Neural crest cell (in vitro differentiated cells): ENCODE measurements at places on chromosomes 16 and 17. TPM values are rescaled to one million over a fixed set of nuclear protein-coding genes. Genes with fewer than 3 reads are reported as not detected.

PRKAR1A gene
- total RNA-seq, result 250 and 258 TPM in 2 replicates

- DNase-seq, result no peak
Measured at GRCh38 chr17:59415397-59415796, 83.9 kb downstream of the YPEL2 start.

CCT6B gene
- 2.3 and 2.5 TPM in 2 replicates for total RNA-seq

CCL7 gene
- not detected in 2 replicates for total RNA-seq

DNA sequence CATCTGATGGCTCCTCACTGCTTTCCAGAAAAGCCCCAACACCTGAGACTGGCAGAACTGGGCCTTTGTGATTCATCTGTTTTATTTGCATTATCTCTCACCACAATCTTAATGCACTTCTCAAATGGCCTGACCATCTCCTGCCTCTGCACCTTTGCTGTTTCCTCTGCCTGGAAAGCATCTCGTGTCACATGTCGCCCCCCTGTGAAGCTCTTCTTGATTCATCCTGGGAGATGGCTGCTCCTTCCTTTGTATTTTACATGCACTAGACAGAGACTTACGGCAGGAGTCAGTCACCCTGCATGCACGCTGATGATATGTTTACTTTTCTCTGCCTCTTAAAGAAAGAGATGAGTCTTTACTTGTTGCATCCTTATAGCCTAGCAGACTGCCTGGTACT, 30.0 kb downstream of the HNF1B start:
- DNase-seq, result no peak

DNA sequence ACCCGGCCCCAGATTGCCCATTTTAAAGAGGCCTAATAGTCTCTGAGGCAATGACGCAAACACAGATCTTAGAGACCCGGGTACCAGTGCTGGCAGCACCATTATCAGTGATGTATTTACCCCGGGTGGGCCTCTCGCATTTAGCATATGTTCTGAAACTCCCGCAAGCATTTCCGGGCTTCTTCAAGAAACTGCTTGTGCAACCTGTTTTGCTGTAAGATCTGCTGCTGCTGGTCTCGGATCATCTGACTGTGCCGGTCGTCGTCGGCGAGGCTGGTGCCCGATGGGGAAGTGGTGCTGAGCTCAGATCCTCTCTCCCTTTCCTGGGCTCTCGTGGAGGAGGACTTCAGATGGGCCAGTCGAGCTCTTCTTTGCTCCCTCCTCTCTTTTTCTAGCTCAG, 12.5 kb downstream of the CEP295NL start:
- no peak for DNase-seq

GRCh38 chr17:9932491-9932890, 27.4 kb upstream of the RCVRN start:
- DNase-seq, result no peak

CIITA gene
- not detected in 2 replicates for total RNA-seq

DNA sequence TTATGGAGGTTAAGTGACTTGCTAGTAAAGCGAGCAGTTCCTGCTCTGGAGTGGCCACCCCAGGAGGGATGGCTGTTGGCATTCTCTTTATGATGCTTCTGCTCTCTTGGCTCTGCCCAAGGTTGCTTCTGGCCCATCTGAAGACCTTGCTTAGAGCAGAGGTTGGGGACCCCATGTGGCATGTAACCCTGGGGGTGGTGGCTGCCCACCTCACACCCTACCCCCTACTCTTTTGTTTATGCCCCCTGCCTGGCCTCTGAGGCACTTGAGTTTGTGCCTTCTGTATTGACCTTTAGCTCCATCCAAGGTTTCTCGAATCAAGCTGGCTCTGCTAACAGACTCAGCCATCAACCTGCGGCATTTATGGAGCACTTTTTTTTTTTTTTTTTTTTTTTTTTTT, 214.6 kb downstream of the MSI2 start:
- DNase-seq, result no peak

OR1A1 gene
- total RNA-seq, result not detected in 2 replicates

ASB16 gene
- total RNA-seq, result 0.25 and 0.26 TPM in 2 replicates

FBXW10B gene
- 0.55 and 0.82 TPM in 2 replicates for total RNA-seq

DNA sequence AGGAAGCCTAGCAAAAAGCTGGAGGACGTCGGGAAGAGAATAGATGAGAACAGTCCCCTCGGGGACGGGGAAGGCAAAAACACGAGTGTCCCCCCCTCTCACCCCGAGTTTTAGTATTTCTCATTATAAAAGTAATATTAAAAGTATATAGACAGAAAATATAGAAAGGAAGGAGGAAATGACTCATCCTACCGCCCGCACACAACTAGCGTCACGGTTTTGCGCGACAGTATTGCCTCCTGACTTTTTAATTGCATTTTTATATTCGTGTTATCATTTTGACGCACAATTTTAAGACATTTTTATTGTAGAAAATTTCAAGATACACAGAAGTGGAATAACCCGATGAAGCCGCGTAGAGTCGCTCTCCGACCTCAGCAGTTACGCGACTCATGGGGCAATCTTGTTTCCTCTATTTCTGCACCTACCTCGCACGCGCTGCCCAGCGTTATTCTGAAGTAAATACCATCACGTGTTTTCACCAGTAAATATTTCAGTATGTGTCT, 652 bp upstream of the SLC25A19 start:
- DNase-seq, result no peak

- DNase-seq, result no peak
Measured at GRCh38 chr17:3773511-3773910, 27.5 kb downstream of the ITGAE start.

ACSM3 gene
- 0.40 and 0.48 TPM in 2 replicates for total RNA-seq

ITGAX gene
- not detected in 2 replicates for total RNA-seq

GRCh38 chr17:58913971-58914769, 158.5 kb downstream of the PPM1E start:
- DNase-seq, result no peak
